ENCODE measurements at places on chromosomes 6 and 20.

- peak; percentile 48 for DNase-seq
These were observed 111.0 kb downstream of the NOL4L start for GRCh38 chr20:32474009-32474716.

DNA sequence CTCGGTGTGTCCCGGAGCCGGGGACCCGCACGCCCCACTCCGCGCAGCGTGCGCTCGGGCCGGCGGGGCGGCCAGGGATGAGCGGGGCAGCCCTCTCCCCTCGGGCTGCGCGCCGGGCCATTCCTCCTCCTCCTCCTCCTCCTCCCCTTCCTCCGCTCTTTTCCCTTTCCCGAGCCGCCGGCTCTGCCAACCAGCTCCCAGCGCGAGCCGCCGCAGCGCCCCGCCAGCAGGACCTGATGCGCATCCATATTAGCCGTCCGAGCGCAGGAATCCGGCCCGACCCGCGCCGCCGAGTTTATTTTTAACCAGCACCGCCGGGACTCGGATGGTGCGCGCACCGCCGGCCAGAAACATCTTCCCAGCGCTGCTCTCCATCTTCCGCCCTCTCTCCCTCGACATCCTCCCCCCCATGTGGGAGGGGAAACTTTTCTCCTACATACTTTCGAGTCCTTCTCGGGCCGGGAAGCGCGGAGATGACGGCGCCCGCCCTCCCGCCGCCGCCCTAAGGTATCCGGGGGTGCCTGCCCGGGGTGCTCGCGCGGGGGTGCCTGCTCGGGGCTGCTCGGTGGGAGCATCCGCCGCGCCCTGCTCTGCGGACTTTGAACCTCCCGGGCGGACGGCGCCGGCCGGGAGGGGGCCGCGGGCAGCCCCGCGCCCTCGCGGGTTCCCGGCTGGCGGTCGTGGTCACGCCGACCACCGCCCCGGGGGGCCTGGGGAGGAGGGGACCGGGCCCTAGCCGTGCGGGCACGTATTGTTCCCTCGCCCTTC is 619 bp downstream of the RREB1 start:
- peak; percentile 72 for DNase-seq

GRCh38 chr6:134806180-134806798 is 143.6 kb downstream of the ALDH8A1 start:
- DNase-seq = no peak

GRCh38 chr20:9306521-9306920 is 207.9 kb upstream of the LAMP5 start:
- no peak for DNase-seq

GRCh38 chr6:29980511-29980910 is 38.2 kb downstream of the HLA-A start:
- no peak for DNase-seq

GRCh38 chr6:16974704-16975359 is 127.0 kb upstream of the STMND1 start:
- DNase-seq = no peak

- no peak for DNase-seq
These were observed 150.2 kb upstream of the RNF217 start for GRCh38 chr6:124812067-124812466.

DNA sequence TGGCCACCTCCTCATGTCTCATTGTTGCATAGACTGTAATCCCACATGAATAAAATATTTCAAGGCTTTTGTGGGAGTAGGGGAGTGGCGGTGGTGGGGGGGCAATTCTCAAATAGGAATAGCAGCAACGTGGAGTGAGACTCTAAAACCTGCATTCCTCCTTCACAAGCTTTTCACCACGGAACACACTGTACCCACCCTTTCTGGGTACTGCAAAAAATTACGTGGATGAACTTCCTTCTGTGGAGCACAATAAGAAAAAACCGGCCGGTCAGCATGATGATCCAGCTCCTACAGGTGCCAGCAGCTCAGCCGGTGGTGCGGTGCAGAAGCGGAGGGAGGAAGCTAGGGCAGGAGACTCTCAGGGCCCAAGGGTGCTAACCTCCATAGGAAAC is 930 bp upstream of the RRAGD start:
- no peak for DNase-seq

GRCh38 chr6:54151861-54152260 is 40.6 kb downstream of the MLIP start:
- no peak for DNase-seq

GRCh38 chr20:37333848-37334318 is 12.1 kb upstream of the SRC start:
- no peak for DNase-seq

GRCh38 chr6:154675602-154676088 is 57.6 kb upstream of the SCAF8 start:
- peak; percentile 86 for DNase-seq

DNA sequence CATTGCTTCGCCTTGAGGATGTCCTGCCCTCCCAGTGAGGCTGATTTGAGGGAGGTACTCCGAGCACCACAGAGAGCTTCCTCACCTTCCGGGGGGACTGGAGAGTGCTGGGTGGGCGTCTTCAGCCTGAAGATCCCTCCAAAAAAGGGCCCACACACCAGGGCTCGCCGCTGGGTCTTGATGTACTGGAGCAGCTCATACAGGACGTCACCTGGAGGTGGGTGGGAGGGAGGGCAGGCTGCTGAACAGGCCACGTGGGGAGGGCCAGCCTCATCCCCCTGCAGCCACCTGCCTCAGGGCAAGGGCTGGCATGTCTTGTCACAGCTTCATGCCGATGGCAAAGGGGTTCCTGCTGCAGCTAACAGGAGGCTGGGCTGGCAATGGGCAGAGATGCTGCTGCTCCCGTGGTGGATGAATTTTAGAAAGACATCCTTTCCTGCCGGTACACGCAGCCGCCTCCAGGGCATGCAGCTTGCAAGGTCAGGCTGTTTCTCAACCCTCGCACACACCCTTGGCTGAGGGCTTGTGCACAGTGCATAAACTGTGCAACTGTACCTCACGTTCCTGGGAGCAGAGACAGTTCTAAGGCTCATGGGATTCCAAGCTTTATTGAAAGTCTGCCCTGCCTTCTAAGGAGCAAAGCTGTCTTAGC is 14.0 kb downstream of the ETV7 start:
- DNase-seq = peak; percentile 54

- peak; percentile 40 for DNase-seq
These were observed 31.3 kb downstream of the MBOAT1 start for GRCh38 chr6:20180935-20181334.

DNA sequence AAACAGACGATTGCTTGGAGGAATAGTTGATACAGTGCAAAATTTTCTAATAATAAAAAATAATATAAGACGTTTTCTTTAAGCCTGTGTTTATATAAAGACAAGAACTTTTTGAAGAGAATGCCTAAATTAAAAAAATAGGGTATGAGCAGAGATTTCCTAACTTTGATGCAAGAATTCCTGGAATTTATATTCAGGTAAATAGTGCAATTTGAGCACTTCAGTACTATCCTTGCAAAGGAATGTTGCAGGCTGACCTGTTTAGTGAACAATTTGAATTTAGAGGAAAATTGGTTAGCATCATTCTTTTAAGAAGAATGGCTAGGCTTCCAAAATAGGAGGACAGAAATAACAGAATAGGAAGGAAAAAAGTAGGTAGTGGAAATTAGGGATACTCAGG is 1172.3 kb downstream of the HACE1 start:
- no peak for DNase-seq

Measured in adrenal gland (tissue), 19 donors.